ENCODE measurements at places on chromosomes 6 and 20.

DNA sequence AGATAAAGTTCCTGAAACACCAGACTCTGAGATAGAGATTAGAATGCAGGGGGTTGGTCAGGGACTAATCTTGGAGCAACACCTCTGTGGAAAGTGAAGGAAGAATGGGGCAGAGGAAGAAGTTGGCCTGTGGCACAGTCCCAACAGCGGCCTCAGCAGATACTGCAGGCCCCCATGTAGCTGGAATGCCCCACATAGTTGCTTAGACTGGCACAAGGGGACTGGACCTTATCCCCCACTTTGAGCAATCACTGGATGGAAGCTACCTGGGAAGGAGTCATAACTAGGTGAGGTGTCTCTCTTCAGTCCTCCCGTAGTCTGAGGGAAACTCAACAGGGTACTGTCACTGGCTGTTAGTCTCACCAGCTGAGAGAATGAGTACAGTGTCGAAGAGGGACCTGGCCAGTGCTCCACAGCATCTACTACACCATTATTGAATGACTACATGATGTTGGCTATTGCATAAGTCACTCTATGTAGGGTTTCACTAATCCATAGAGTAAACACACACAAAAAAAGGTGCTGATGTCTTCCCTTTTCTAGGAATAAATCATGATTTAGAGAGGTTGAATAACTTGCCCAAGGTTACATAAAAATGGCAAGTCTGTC lies 47.5 kb downstream of the ADGRG6 start:
- no peak for DNase-seq

GRCh38 chr6:41646026-41646795 lies 7.9 kb downstream of the MDFI start:
- no peak for DNase-seq

DNA sequence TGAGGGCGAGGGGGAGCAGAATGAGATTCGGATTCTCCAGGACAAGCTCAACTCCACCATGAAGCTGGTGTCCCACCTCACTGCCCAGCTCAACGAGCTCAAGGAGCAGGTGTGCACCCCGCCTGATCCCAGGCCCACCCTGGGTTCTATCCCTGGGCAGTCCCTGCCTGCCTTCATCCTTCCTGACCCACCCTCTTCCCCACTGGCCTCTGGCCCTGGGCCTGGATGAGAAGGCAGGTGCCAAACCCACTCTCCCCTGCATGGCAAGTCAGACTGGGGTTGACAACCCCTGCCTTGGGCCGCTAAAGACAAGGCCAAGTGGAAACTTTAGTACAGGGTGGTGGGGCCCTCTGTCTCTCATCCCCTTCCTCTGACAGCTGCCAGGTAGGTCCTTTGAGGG lies 16.5 kb downstream of the UQCC2 start:
- no peak for DNase-seq

- no peak for DNase-seq
These were observed 165.2 kb upstream of the TOP1 start for GRCh38 chr20:40863355-40863919.

DNA sequence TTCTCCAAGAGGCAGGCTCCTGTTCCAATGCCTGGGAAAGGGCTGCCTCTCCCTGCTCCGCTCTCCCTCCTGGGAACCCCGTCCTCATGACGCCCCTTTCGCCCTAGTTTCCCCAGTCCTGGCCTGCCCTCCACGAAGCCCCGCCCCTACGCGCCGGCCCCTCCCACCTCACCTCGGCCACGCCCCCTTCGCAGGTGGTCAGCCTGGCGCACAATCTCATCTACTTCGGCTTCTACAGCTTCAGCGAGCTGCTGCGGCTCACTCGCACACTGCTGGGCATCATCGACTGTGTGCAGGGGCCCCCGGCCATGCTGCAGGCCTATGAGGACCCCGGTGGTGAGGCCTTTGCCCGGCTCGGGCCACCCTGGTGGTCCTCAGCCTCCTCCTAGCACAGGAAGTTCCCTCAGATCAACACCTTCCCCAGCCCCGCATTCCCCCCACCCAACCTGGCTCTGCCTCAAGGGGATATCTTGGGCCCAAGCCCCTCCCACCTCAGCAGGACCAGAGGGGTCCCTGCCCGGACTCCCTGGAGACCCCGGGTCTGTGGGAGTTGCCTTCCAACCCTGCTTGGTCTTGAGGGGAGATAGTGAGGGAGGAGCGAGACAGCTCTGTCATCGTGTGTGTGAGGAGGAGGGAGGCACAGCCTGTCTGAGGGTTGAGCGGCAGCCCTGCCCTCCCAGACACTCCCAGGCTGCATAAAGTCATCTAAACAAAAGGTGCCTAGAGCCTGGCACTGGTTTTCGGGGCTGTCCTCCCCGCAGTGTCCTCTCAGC lies 40.3 kb downstream of the UQCC2 start:
- DNase-seq, result peak; percentile 26

Data from RWPE1 (cell line).